Ascending aorta (tissue), 2 donors: ENCODE measurements at places on chromosomes 7 and 10.

- no peak for DNase-seq
These were observed 82.5 kb upstream of the CREB5 start for GRCh38 chr7:28329661-28330363.

DNA sequence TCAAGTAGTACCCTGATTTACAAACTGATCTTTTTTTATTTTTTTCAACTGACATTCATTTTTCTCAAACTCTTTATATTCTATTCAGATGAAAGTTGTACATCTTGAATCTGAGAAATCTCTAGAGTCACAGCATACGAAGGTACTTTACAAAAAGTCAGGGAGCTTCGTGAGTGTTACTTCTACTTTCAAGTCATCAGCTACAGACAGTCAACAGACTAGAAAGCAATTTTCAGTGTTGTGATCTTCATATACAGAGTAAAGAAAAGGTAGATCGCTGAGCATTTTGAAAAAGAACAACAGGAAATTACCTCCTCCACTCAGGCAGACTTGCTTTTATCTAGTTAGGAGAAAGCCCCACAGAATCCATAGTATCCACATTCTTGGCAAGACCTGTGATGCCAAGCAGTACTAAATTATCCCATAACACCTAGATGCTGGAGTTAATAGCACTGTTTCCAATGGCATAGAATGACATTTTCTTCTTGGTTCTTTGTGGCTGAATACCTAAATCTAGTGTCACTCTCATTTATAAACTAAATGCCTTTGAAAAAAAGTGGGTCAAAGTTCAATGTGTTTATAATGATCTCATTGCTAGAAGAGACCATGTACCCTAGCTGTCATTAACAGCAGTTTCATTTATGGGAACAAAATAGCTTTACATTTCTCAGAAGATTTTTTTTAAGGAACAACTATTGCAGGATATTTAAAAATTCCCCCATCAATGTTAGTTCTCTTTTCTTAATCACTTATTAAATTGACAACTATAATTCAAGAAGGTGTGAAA, 12.0 kb upstream of the ZNF800 start:
- DNase-seq, result no peak

DNA sequence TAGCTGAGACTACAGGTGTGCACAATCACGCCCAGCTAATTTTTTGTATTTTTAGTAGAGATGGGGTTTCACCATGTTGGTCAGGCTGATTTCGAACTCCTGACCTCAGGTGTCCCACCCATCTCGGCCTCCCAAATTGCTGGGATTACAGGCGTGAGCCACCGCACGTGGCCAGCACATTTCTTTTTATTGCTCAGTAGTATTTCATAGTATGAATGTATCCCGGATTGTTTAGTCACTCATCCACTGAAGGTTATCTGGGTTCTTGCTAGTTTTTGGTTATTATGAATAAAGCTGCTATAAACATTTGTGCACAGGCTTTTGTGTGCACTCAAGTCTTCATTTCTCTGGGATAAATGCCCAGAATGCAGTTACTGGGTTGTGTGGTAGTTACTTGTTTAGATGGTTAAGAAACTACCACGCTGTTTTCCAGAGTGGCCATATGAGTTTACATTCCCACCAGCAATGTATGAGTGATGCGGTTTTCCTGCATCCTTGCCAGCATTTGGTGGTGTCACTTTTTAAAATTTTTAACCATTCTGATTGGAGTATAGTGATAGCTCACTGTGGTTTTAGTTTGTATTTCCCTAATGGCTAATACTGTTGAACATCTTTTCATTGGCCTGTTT, 275.8 kb upstream of the LYZL1 start:
- no peak for DNase-seq

DNA sequence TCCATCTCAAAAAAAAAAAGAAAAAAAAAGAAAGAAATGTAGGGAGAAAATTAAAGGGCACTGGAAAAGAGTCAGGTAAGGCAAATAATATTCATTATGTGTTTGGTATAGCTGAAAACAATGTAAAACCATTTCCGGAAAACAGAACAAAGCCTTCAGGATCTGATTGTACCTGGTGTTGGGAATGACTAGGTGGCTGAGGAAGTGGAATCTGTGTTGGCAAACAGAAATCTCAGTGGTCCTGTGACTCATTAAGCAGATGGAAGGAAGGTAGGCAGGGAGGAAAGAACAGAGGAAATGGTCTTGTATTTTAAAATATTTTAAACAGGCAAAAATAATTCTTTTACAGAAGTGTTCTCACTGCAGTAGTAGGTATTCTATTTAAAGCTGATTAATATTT, 55.7 kb upstream of the GATA3 start:
- no peak for DNase-seq

- no peak for DNase-seq
These were observed 76.5 kb upstream of the GRID1 start for GRCh38 chr10:86443069-86443468.

GRCh38 chr10:52459097-52459496, 145.0 kb downstream of the DKK1 start:
- DNase-seq, result no peak

DNA sequence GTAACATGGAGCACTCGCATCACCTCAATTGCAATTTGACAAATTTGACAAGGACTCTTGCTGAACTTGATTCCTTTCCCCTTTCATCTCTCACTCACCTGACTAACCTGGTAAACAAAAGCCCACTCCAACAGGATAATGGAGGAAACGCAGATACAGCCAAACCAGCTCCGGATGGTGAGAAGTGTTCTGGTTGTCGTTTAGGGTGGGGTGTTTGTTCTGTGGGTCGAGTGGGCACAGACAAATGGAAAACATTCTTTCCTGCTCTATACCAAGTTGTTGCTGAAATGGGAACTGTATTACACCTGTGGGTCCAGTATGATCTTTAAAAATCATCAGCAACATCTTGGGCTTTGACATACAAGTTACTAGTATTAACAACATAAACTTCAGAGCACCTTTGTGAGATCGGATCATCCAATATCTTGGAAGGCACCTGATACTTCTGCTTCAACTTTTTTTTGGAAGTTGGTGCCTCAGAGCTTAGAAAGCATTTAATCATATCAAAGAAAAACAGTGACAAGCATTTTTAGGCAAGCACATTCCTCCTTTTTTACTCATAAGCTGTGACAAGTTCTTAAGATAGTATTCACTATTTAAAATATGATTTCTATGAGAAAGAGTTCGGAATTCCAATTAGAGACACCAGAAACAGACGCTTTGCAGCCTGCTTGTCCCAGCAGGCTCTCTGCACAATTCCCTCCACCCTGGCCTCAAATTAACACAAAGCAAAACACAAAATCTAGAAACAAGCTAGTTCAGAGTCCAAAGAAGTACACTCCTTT, 58.1 kb downstream of the CCDC186 start:
- no peak for DNase-seq

GRCh38 chr10:63264617-63265221, 131.6 kb downstream of the NRBF2 start:
- no peak for DNase-seq

GRCh38 chr10:95201736-95202135, 7.7 kb downstream of the ACSM6 start:
- no peak for DNase-seq

- DNase-seq, result no peak
These were observed 53.6 kb downstream of the PIK3AP1 start for GRCh38 chr10:96666741-96667140.

GRCh38 chr7:11726001-11726793, 105.8 kb downstream of the THSD7A start:
- no peak for DNase-seq

DNA sequence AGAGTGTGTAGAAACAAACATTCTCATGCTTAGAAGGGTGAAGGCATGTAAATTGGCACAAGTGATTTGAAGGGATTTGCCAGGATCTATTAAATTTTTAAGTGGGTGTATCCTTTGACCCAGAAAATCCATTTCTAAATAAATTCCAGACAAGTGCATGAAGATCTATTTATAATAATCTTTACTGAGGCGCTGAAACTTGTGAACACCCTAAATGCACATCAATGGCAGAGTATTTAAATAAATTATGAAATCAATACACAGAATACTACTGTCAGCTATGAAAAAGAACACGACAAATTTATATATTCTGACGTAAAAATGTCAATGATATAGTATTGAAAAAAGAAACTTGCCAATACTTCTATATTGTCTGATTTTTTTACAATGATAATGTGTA, 17.9 kb downstream of the ZNF777 start:
- DNase-seq, result no peak

GRCh38 chr7:74202841-74203556, 6.8 kb upstream of the LAT2 start:
- no peak for DNase-seq

GRCh38 chr10:22228943-22229801, 11.4 kb upstream of the EBLN1 start:
- peak; percentile 92 for DNase-seq
